ENCODE measurements at places on chromosomes 4 and X.

GRCh38 chr4:76388160-76388908 is 32.6 kb downstream of the CCDC158 start:
- DNase-seq = no peak

GRCh38 chrX:72621625-72622485 is 49.2 kb upstream of the HDAC8 start:
- DNase-seq = no peak

DNA sequence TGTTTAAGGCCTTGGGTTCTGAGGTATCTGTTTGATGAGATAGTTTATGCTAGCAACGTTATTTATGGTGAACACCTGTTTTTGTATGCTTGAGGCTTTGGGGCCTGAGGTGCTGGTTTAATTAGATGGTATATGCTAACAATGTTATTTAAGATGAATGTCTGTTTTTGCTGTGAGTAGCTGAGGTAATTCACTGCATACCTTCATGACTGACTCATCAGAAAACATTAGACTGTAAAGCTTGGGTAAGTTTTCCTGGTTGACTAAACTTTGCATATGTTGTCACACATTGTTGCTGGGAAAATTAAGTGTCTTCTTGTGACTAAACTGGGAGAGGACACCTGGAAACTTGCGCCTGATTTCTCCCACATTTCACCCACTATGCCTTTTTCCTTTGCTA is 1026.6 kb downstream of the RAPGEF2 start:
- no peak for DNase-seq

DNA sequence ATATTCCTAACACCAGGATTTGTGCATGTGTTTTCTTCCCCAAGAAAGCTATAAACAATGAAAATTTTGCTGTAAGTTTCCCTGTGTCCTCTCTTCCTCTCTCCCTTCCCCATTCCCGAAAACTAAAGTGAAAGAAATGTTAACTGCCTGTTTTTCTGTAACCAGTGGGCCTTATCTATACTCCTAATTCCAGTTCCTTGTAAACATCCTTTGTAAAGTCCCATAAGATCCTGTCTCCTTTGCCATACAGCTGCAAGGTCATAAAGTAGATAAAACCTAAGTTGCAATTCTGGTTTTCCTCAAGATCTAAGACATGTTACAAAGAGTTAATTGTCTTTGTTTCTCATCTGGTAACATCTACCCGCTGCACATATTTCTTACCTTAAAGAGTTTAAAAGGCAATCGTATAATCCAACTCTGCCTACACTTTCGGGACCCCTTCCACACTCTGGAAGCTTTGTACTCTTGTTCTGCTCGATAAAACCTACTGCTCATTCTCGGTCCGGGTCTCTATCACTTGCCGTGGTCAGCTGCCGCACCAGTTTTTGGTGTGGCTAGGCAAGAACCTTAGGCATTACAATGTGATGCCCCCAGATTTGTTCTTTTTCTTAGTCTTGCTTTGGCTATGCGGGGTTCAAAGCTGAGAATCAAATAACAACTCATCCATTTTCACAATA is 20.5 kb downstream of the UGT2B7 start:
- no peak for DNase-seq

DNA sequence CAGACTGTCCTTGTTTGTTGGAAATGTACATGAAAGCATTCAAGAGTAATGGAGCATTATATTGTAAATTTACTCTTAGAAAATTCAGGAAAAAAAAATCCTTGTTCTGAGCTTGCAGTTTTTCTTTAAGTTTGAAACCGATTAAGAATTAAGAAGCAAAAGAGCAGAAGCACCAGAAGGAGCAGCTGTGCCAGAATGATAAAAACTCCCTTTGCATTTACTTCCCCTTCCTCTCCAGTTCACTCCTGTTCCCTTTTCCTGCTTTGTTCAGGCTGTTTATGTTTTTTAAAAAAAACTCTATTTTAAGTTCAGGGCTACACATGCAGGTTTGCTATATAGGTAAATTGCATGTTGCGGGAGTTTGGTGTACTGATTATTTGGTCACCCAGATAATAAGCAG is 90.3 kb downstream of the ATOH1 start:
- no peak for DNase-seq

DNA sequence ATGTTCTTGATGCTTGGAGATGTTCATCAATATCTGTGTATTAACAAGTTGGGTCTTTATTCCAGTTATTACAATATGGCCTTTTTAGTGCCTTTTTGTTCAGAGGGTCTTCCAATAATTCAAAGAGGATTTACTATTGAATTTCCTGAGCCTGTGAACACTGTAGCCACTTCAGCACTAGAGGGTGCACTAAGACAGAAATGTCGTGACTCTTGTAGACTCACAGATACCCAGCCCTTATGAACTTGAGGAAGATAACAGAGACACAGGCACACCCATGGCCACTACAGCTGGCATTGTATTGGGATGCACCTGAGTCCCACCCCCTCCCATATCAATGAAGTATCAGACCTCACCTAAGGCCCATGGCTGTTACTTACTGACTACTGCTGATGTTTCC is 54.4 kb upstream of the ACTRT1 start:
- no peak for DNase-seq

GRCh38 chr4:60463857-60464502 is 736.1 kb upstream of the ADGRL3 start:
- DNase-seq = no peak

- no peak for DNase-seq
Observed at GRCh38 chrX:133235830-133236229, 17.7 kb upstream of the TFDP3 start.

DNA sequence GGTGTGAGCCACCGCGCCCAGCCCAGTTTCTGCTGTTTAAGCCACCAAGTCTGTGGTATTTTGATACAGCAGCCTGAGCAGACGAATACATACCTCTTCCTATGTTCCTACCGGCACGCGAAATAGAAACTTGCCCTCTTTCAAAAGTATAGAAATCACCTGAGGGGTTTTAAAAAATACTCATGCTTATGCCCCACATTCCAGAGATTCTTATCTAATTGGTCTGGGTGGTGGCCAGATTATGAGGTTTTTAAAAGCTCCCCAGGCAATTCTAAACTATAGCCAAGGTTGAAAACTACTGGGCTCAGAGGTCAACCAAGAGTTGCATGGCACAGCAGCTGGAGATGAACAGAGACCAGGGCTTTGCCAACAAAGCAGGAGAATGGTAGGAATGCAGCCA is 24.9 kb upstream of the HUWE1 start:
- no peak for DNase-seq

- DNase-seq = no peak
Observed at GRCh38 chr4:146235654-146236177, 21.4 kb downstream of the REELD1 start.

DNA sequence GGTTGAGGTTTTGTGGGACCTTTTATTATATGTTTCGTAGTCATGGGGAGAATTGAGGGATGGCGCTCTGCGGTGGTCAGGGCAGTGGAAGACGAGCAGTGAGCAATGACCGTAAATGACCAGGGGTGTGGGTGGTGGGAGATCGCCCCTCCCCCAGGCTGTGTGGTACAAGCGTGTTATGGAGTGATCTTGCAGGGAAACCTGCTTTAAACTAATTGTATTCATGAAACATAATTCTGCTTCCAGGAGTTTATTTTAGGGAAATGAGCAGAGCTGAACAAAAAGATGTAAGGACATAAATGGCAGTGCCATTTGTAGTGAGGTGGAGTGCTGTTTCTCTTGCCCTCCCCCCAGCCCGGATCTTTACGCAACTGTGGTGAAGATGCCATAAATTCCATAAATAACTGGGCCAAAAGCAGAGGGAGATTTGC is 20.2 kb downstream of the GYG2 start:
- DNase-seq = no peak

DNA sequence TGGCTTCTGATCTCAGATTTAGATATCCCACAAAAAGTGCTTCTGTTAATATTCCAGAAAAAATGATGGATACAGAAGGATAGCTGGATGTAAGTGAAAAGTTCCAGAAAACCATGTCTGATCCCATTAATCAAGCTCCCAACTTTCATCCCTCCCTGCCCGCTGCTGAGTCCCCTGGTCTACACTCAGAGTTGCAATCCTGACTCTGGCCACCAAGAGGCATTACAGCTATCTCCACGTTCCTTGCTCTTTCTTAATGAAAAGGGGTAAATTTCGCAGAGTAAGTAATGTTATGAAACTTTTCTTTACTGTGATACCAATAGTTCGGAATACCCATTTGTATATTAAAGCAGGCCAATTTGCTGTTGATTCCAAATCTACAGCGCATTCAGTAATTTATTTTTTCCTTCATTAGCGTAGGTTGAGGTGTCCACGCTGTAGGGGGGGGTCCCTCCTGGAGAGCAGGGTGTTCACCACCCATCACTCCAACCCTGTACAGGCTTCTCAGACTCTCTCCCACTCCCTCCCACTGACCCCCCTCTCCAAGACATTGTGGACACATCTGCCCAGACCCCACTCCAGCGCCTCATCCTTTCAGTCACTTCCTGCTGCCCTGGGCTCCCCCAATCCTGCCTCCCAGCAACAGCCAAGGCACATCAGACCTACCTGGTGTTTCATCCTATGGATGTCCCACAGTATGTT is 55.1 kb downstream of the RAB40A start:
- no peak for DNase-seq

DNA sequence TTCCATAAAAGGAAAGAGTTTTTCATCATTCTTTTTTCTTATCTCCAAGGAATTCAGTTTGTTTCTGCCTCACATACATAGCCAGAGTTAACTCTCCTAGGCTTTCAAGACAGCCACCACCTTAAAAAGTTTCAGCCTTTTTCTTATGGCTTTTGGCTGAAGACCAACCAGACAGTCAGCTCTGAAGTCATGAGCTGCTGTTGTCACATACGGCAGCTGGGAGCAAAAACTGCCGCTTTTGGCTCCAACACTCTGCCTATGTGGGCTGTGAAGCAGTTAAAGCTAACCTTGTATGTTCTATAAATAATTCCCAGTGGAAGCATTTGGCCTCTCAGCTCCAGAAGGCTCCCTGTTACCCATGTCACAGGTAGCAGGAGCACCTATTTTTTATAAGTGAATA is 104.1 kb downstream of the KLHL4 start:
- no peak for DNase-seq

- DNase-seq = no peak
Observed at GRCh38 chrX:154305541-154306205, 10.1 kb downstream of the TKTL1 start.

- no peak for DNase-seq
Observed at GRCh38 chrX:110006821-110007375, 4.0 kb downstream of the TMEM164 start.

GRCh38 chr4:3519468-3520264 is 12.6 kb downstream of the LRPAP1 start:
- DNase-seq = no peak

DNA sequence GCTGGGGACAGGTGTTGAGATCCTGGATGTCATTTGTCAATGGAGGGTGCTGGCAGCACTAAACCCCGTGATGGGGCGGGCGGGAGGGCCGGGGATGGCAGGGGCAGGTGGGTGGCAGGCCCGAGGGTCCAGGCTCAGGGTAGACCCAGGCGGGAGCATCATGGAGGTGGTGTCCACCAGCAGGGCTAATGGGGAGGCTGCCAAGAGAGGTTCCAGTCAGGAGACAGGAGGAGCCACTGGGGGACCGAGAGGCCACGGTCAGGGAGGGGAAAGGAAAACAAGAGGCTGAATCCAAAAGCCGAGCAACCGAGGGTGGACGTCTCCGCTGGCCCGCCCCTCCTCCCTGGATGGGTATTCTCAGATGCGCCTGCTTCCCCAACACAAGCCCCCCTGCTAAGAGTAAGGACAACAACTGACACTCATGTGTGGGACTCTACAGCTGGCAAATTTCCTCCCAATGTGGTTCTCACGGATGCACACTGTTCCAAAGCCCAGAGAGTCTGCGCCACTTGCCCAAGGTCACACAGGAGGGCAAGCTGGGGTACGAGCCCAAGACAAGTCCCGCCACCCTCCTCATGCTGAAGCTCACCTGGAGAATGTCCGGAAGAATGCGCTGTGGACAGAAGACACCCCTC is 132.0 kb downstream of the CPZ start:
- DNase-seq = no peak

DNA sequence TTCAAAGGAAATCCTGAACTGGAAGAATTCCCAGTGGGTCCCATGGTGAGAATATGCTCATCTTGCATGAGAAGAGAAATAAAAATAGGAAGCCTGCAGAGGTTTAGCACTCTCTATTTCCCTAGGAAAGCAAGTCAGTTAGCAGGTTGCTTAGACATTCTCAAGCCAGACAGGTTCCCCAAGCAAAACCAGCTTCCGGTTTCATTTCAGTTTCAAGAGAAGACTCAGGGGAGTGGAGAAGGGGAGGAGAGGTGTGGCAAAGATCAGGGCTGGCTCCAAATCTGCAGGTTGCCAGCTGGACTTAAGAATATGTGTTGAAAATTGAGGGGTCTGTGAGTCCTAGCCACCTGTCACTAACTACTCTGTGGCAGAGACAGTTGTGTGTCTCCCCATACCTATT is 107.5 kb downstream of the CLNK start:
- DNase-seq = no peak

- DNase-seq = no peak
Observed at GRCh38 chrX:78643096-78643495, 16.0 kb downstream of the RTL3 start.

DNA sequence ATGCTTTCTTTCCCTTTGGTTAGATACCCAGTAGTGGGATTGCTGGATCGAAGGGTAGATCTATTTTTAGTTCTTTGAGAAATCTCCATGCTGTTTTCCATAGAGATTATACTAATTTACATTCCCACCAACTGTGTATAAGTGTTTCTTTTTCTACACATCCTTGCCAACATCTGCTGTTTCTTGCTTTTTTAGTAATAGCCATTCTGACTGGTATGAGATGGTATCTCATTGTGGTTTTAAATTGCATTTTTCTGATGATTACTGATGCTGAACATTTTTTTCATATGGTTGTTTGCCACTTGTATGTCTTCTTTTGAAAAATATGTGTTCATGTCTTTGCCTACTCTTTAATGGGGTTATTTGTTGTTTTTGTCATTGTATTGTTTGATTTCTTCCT is 6.6 kb upstream of the AGA start:
- no peak for DNase-seq

GRCh38 chr4:141356963-141357335 is 136.3 kb downstream of the ZNF330 start:
- DNase-seq = no peak

DNA sequence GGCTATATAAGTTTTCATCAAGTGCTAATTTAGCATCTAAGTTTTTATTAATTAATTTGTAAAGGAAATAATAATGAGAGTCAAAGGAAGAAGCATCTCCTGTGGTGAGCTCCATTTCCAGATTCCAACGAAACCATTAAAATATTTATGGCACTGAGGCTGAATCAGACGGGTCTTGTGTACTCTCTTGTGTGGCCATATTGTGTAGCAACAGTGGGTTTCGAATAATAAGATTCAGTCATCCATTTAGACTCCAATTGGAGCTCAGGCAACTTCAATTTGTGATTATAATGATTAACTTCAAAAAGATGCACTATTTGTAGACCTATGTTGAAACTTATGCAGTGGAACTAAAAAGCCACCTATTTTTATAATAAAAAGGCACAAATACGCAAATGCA is 82.4 kb downstream of the SNCA start:
- no peak for DNase-seq

GRCh38 chrX:144334577-144334976 is 450.7 kb downstream of the UBE2NL start:
- no peak for DNase-seq
